Amygdala (tissue), 56 donors: ENCODE measurements at places on chromosomes 4 and X.

DNA sequence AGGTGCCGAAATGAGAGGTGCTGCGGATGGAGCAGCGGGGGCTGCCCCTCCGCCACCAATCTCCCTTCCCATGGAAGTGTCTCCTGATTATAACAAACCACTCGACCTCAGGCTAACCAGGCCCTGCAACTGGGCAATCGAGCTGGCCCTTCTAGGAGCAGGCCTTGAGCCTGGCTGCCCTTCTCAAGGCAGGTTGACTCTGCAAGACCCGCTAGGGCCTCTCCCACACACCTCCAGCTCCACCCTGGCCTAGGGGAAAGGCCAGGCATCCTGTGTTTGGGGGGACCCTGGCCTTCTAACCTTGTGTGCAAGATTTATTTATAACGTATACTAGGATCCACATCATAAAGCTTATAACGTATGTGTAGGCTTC is 3.7 kb upstream of the BCOR start:
- no peak for DNase-seq

DNA sequence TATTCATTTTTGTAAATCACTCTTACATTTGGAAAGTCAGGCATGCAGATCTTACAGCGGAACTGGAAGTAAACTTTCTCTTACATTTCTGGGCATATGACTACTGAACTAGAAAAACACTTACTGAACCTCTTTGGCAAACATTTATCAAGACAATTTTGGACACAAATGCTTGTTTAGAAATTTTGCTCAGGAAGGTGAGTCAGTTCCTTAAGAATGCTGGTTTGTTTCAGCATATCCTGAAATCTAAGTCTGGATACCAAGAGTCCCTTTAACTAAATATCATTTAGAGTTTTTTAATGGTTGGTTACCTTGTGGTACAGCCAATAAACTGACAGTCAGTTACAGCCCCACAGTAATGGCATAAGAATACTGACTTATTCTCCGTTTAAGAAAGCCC is 15.0 kb downstream of the SHISA3 start:
- DNase-seq = no peak

- DNase-seq = no peak
These were observed 1.0 kb upstream of the PRDX4 start for GRCh38 chrX:23666282-23666681.

GRCh38 chr4:167986044-167986443 is 106.3 kb upstream of the ANXA10 start:
- no peak for DNase-seq

GRCh38 chr4:76781698-76782595 is 116.0 kb downstream of the SOWAHB start:
- no peak for DNase-seq

- DNase-seq = no peak
These were observed at the start of gene EVC for GRCh38 chr4:5710961-5711478. TSS of gene EVC (plus strand) at chr4:5711201. CDS start at chr4:5711381, 180 bp downstream.

- no peak for DNase-seq
These were observed 91.9 kb upstream of the CPEB2 start for GRCh38 chr4:14910411-14910810.
